ENCODE measurements at places on chromosomes 11 and 22. TPM values are rescaled to one million over a fixed set of nuclear protein-coding genes. Genes with fewer than 3 reads are reported as not detected.

DNA sequence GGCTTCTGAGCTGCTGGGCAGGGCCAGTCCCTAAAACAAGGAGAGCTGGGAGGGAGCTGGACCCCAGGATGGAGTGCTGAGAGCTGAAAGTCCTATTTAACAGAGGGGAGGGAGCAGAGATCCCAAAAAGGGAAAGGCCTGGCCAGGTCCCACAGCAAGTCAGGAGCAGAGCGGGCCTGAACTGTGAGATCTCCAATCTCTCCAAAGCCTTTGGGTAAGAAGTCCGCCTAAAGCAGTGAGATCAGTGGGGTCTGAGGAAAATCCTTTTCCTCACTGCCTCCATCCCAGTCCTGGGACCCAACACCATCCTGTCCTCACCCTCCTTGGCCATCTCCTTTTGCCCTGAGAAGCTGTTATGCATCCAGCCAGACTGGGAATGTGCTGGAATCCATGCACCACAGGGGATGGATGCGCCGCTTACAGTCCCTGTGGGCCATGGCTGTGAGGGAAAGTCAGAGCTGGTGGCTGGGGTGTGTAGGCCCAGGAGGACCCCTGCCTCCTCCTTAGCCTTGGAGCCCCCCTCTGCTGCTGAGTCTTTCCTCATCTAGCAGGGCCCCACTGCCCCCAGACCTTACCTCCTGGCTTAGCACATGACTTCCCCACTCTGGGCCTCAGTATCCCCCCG, 8.6 kb downstream of the LRRC75B start:
- DNase-seq, result no peak

GRCh38 chr11:101453682-101454081, 130.1 kb downstream of the TRPC6 start:
- no peak for DNase-seq

- DNase-seq, result no peak
These were observed 10.7 kb upstream of the CKAP5 start for GRCh38 chr11:46856605-46857343.

IFITM10 gene
- total RNA-seq, result 0.64 TPM

- DNase-seq, result no peak
These were observed 137.2 kb downstream of the BRD1 start for GRCh38 chr22:49690454-49690853.

DNA sequence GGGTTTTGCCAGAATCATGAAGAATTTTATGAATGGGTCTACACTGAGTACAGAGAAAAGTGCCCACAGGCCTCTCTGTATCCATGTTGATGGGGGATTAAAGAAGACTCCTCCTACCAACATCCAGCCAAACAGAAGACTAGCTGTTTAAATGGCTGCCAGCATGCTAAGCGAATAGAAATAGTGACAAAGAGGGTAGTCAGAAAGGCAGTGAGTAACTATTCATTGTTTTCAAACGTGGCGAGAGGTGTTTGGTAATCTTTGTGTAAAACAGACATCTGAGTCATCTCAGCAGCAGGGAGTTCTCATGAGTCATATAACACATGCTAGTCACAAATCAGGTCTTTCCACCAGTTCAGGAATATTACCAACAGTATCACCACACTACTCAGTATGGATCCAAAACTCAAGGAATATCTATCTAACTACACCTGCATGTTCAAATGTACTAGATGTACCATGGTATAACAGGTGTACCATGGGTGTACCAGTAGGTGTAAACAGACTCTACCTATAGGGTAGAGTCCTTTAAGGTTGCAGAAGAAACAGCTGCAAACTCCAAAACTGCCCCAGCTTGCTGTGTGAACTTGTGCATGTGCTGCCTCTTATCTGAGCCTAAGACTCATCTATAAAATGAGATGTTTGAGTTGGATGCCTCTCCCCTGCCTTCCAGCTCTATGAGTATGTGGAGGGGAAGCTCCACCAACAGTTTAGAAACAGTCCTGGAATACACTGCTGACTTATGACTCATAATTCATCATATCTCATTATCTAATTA, 82.0 kb downstream of the SLC1A2 start:
- DNase-seq, result no peak

- no peak for DNase-seq
These were observed 106.0 kb upstream of the CD44 start for GRCh38 chr11:35033011-35033410.

DNA sequence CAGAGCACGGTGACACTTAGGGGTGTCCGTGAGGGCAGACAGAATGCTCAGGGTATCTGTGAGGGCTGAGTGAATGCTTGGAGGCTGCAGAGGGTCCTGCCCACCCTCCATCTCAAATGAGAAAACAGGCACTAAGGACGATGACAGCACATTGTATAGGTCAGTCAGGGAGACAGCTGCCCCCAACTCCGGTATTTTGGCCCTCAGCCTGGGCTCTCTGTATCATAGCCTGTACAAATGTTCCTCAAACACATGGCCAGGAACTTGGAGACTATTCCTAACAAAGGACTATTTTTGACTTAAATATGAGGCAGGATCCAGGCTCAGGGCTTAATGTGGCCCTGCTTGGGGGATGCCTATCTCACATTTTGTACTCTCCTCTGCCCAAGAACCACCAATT, 145.4 kb downstream of the OPCML start:
- DNase-seq, result no peak

DNA sequence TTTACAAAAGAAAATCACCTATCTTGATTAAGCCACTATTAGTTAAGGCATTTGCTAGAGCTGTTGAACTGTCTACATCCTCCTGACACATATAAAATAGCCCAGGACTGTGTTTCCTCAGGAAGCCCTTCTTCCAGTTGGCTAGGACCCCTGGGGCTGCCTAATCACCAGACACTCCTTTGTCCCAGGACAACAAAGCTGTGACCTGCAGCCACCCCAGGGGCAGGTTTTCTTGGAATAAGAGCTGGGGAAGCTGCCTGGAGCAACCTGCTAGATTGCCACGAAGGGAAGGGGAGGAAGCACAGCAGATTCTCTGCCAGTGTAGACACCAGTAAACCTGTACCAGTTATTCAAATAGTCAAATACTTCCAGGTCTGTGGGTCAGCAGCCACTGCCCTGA, 17.6 kb downstream of the CHST1 start:
- no peak for DNase-seq

DNA sequence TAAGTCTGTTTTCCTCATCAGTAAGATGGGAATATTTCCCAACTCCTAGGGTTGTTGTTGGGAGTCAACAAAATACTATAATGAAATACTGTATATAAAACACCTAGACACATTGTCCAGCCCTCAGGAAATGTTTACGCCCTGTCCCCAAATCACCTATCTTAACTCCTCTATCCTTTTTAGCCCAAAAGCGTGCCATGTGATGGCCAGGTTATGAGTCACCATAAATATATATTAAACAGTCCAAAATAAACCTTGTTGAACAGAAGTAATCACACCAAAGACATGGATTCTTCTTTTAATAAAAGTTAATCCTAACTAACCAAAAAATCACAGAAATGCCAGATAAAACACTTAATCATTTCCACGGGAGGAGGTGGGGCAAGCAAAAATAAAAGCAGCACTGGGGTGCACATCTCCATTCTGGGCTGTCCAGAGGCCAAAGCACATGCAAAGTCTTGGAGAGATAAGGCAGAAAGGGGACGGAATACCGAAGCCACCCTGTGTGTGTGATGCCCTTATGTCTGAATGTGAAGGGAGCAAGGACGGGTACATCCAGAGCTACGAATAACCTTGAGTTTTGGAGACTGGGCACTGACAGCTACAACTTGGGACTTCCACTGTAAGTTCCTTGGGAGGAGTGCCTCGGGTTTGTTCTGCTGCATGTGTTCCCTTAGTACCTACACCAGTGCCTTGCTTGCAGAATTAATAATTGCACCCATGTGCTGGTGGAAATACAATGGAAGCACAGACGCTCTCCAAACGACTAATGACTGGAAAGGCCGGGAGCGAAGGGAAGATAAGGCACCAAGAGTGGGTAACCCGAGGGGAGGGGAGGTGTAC, 1.1 kb downstream of the OSBP start:
- DNase-seq, result no peak

GAB4 gene
- total RNA-seq, result 0.36 TPM

DNA sequence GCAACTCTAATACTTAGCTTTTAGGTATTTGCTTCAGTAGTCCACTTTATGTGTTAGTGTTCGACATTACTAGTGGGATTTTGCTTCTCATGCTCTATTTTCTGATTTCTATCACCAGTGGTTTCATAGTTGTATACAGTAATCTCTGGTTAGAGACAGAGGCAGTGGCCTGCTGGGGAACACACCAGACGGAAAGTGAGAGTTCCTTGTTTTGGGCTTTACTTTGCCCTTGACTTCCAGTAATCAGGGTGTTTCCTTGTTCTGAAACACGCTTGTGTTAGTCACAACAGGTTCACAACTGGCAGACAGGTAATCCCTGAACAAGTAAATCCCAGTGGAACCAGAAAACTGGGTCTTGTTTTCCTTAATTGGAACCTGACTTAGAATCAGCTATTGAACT, 56.0 kb downstream of the PACS1 start:
- DNase-seq, result no peak

GRCh38 chr11:123306531-123306930, 111.5 kb upstream of the CLMP start:
- DNase-seq, result no peak

C2CD2L gene
- 11.7 TPM for total RNA-seq

DNA sequence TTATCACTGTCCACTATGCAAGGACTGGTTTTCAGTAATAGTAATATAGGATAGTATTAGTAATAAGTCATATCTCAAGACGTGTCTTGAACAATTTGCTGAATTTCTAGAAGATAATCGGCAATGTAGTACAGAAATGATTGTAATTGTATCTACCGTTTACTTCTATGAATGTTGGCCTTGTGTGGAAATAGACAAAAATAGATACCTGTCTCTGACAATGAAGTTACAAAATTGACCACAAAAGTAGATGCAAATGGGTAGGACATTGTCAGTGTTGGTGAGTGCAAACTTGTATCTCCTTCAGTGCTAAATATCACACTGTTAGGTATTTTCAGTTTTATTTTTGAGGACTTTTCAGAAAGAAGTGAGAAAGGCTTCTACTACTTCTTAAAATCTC, 43.1 kb downstream of the SVIP start:
- DNase-seq, result no peak

GRCh38 chr22:20881231-20881630, 22.4 kb downstream of the SNAP29 start:
- no peak for DNase-seq

OR4A5 gene
- total RNA-seq, result not detected

- no peak for DNase-seq
These were observed 15.5 kb downstream of the GNAZ start for GRCh38 chr22:23085785-23086184.

DNA sequence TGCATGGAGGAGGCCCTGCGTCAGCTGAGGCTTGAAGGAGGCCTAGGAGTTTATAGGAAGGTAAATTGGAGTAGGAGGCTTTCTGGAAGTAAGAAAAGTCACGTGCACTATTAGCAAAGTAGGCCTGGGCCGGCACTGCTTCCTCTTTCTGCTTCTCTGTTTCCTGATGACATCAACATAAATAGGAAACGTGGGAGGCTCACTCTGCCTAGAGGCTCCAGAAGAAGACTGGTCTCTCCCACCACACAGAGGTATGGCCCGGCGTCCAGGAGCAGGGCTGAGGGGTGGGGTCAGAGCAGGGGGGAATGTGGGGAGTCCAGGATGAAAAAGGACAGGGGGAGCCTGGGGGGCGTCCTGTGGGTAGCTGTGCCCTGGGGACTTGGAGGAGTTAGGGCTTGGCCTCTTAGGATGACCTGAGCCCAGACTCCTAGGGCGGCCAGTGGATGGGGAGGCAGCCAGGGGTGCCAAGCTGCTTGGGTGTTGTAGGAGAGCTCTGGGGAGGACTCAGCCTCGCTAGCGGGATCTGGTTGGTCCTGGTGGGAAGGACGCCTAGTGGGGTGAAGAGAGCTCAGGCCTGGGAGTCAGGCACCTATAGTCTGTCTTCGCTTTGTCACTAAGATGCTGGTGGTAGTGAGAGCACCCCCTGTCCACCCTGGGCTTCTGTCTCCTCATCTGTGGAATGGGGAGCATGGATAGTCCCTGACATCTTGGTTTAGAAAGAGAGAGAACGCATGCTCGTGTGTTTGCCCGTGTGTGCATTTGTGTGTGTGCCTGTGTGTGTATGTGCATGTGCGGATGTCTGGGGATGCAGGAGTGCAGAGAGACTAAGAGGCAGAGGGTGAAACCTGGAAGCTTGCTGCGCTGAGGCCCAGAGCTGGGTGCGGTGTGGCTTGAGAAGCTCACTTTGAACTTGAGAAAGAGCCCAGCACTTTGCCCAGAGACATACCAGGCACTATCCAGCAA, at the start of gene CSF2RB:
Gene CSF2RB (plus strand): TSS at position 202 of the 963 bp plus-strand sequence. CDS start 8,580 bp downstream, outside the sequence.
- peak; percentile 46 for DNase-seq

CAVIN3 gene
- total RNA-seq, result 91.0 TPM

DNA sequence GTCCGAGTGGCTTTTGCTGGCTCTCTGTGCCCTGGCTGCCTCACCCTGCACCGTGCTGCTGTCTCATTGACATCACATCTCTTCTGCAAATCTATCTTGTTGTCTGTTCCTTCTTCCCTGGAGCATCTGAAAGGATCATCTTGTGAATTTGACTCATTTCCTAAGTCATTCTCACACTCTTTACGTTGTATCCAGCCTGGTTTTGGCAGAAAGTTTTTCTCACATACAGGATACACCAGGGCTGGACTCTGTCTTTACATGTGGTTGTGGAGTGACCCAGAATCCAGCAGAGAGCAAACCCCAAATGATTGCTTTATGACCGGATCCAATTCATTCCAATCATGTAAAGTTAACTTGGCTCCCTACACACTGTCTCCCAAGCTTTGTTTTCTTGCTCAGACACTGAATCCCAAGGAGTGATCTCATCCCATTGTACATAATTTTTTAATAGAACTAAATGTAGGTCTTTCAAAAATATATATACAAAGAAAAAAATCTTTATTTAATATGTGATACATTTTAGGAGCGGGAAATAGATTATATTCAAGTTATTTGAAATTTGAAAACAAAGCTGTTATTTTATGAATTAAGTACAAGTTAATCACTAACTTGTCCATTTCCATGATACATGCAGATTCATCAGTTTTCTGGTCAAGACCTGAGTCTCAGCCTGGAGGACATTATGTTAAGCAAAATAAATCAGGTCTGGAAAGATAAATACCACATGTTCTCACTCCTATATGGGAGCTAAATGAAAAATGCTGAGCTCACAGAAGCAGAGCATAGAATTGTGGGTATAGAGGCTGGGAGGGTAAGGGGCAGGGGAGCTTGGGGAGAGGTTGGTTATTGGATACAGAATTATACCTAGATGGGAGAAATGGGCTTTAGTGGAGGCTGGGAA, 2.9 kb upstream of the RFPL1 start:
- no peak for DNase-seq

DNA sequence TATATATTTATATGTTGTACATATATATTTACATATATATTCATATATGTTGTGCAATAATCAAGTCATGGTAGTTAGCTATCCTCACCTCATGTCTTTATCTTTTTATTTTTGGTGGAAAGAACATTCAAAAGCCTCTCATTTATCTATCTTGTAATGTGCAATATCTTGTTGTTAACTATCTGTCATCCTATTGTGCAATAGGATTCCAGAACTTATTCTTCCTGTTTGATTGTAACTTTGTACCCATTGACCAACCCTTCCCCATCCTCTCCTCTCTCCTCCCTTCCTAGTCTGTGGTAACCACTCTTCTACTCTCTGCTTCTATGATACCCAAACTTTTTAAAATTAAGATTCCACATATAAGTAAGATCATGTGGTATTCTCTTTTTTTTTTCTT, 115.6 kb upstream of the PDGFD start:
- no peak for DNase-seq

OR2AG2 gene
- 0.26 TPM for total RNA-seq

GNAZ gene
- 0.21 TPM for total RNA-seq

- no peak for DNase-seq
These were observed 1232.5 kb upstream of the RAG2 start for GRCh38 chr11:37830529-37830928.
